Kasumi-1 (cell line): ENCODE measurements at places on chromosomes 1 and 21.
A peak's percentile ranks its signal among the peaks of the same experiment; 100 is the strongest.

GRCh38 chr1:12629511-12629956 lies 11.5 kb upstream of the DHRS3 start:
- DNase-seq = no peak

- peak; percentile 51 for DNase-seq
These were observed at the start of gene C1orf56 for GRCh38 chr1:151047591-151047924. TSS of gene C1orf56 (plus strand) at chr1:151047751. CDS start at chr1:151047848, 97 bp downstream.

DNA sequence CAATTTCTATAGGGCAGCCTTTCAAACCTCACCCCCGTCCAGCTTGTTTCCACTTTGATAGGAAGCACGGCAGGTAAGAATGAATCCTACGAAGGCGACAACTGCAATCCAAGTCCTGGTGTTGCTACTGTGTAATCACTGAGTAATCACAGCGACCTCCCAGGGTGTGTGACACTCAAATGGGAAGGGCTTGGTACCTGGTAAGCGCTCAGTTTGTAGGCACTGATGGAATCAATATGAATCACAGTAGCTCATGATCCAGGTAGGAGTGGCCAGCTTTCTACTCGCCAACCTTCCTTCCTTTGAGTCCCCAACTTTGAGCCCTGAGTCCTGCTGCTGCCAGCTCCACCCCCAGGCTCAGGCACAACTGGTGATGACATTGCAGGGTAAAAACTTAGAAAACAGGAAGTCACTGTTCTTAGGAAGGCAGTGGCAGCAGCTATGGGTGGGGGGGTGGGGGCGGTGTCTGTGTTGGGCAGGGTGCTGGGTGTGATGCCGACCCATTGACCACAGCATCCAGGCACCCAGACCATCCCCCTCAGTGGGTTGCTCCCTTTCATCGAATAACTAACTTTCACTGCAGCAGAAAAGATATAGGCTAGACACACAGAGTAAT lies 70.7 kb downstream of the CD247 start:
- peak; percentile 77 for DNase-seq

- DNase-seq = no peak
These were observed 329.1 kb downstream of the LRRIQ3 start for GRCh38 chr1:73868810-73869336.

GRCh38 chr1:236959112-236959511 lies 45.1 kb downstream of the MT1HL1 start:
- no peak for DNase-seq

- DNase-seq = no peak
These were observed 54.9 kb downstream of the TMEM53 start for GRCh38 chr1:44619261-44619900.

- DNase-seq = no peak
These were observed 6.7 kb downstream of the HSF2BP start for GRCh38 chr21:43652616-43653015.

DNA sequence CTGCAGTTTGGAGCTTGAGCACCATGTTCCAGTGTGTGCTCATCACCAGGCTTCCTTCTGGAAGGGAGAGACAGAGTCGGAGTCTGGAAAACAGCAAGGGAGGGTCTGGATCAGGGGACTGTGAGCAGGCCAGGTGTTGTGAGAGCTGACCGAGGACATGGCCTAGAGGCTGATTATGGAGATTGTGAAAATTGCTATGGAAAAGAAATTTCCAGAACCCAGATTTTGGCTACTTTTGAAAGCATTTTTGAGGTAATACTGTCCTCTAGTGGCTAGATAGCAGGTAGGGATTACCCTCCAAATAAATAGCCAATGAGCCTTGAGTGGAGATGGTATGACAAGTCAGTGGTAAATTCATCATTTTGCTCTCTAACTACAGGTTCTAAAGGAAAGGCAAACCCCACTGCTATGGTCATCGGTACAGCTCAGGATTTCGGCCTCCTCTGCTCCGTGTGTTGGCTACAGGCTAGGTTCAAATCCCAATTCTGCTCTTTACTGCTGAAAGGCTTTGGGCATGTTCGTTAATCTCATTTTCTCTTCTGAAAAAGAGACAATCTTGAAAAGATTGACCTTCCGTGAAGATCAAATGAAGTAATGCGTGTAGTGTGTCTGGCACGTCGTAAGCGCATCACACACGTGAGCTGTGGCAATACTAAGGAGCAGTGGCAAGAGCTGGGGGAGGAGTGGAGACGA lies 1.0 kb upstream of the HAO2 start:
- DNase-seq = peak; percentile 52

DNA sequence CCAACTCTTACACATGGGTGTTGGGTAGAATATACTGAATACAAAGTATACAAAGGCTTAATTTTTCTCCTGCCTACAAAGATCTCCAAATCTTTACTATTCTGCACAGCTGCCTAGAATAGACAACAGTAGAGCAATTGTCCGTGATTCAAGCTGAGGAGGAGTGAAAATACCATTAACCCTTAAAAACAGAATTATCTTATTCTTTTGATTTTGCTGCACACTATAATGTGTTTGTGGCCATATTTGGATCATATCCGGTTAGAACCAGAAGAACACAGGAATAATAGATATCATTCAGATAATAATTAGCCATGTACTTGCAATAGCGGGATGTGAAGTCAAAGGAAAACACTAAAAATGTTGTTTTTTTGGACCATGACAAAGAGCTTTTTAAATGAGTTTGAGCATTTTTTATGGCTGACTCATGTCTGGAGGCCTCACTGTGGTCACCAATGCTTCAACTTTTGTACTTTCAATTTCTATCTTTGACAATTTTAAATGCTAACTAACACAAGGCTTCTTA lies 197.6 kb upstream of the FOXD3 start:
- no peak for DNase-seq

DNA sequence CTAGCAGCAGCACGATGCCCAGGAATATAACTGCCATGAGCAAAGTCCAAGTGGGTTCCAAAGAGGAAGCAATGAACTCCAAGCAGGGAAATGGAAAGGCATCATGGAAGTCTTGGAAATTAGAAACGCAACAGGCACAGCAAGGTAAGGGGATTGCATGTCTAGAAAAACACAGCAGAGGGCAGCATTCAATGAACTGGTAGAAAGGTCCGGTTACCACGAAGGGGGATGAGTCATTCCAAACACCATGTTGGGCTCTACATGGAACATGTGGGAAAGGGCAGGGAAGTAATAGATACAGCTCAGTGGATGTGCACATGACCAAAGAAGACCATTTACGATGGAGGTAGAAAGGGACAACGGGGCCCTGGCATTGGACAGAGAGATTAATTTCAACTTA lies 36.4 kb downstream of the RXRG start:
- DNase-seq = peak; percentile 31

DNA sequence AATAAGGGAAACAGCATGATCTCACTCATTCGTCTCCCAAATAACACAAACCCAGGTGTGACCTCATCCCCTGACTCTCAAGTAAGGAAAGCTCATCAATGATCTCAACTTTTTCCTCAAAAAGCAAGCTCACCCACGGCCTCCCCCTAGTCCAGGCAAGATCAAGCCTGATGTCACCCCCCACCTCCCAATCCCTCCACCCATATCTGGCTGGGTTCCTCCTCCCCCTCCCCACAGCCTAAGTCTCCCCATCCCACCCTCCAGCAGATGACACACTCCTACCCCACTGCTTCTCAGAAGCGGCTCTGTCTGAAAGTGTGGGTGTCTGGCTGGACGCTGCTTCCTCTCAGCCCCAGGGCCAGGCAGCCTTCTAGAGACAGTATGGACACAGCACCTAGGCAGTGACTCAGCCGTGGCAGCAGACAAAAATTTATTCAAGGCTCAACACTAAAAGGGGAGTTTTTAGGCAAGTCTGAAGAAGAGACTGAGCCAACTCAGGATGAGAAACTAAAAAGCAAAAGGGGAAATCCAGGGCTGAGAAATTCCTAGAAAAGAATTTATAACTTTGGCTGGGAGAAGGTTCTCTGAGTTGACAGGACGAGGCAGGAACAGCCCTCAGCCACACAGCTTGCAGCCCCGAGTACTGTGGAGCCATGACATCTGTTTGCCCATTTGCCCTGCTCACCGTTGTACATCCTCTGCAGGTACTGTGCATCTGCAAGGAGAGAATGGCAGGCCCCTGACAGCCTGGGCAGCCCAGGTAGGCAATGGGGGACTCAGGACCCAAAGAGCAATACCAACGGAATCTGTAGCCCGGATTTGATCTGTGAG lies 81.6 kb upstream of the LRRC8D start:
- DNase-seq = no peak

DNA sequence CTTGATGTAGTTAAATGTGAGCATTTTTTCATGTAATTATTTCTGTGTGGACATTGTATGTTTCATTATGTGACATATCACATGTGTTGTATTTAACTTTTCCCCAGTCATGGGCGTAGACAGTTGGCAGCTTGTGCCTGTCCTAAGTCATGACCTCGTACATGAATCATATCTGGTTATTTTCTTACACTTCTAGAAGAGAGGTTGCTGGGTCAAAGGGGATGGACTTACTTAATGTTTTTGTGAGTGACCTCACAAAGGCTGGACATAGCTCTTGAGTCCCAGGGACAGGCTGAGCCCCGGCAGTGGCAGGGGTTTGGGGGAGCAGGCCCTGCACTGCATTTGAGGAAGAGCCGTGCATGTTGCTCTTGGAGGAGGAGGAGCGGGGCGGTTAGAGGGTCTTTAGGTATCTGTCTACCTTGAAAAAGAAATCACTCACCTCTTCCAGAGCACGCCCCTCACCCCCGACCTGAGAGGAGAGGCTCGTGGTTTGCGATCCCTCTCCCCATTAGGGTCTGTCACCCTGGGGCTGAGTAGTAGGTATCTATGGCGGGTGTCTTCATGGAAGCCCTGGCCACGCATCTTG lies 16.4 kb downstream of the IFNGR2 start:
- DNase-seq = no peak
